NCI-H1436 treated with DMSO at 0.1 percent for 48 hours (cell line): ENCODE measurements at places on chromosomes 16 and 17.

DNA sequence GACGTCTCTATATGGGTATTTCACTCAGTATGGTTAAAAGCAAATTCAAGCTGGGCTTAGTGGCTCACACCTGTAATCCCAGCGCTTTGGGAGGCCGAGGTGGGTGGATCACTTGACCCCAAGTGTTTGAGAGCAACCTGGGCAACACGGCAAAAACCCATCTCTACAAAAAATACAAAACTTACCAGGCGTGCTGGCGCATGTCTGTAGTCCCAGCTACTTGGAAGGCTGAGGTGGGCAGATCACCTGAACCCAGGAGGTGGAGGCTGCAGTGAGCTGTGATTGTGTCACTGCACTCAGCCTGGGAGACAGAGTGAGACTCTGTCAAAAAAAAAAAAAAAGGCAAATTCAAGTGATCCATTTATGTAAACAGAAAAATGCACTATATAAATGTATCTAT is 1.3 kb upstream of the TNFRSF17 start:
- DNase-seq = no peak

- DNase-seq = no peak
Observed at GRCh38 chr16:82157836-82158235, 12.2 kb downstream of the MPHOSPH6 start.

DNA sequence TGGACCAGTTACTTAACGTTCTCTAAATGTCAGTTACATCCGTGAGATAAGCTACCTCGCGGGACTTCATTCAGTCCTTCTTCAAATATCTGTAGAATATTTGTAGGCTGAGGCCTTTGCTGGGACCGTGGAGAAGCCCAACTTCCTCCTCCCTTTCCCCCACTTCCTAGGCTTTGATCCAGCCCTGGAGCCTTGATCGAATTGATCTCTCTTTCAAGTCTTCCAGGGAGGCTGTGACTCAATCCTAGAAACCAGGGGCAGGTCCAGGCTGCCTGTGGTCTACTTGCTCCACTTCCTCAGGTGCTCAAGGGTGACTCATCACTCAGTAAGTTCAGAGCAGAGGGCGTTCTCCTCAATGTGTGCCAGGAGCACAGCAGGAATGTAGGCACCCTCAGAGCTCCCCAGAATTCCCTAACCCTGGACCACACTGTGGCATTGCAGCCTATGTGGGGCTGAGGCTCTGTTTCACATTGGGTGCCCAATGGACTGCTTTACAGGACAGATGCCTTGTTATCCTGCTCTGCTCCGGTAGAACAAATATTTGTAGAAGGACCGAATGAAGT is 11.2 kb upstream of the CEP20 start:
- no peak for DNase-seq

DNA sequence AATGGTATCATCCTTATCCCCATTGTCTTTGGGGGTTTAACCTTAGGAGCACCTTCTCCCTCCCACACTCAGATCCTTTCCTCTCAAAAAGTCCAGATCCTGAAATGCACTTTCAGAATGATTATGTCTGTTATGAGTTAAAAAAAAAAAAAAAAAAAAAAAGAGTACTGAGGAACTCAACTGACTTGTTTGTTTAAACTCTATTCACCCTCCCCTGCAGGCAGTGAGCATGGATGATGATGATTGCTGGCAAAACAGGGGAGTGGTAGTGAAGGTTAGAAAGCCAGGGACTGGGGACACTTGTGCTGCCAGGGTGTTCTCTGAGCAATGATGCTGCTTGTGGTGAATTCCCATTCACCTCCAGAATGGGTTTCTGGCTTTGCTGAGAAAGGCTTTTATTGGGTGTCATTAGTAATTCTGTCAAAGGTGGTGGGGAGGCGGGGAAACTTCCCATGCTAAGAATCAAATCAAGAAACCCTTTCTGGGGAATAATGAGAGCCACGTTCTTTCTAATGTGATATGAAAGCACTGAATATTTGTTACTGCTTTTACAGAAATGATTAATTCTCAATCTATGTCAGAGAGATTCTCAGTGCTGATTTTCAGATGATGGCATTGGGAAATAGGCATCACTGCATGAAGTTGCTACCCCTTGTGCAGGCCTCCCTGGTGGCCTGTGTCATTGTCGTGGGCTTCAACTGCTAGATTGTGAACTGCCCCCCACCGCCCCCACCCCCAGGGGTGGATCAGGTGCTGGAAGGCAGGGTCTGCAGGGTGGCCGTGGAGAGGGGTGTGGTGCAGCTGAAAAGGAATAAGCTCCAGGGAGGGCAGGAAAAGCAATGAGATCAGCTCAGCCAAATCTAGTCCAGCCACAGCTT is 14.1 kb downstream of the CCL4 start:
- DNase-seq = no peak

DNA sequence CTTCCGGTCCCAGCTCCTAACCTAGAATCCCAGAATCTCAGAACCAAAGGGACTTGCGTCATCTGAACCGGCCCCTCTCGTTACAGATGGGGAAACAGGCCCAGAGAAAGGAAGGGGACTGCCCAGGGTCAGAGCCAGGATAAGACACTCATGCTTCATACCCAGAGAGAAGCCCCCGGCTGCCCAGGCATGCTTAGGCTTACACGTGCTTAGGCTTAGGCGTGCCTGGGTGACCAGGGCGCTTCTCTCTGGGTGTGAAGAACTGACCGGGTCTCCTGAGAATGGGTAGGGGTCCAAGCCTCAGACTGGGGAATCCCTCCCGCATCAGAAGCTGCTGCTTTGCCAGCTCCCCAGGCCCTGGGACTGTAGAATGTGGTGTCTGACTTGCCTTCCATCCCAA is 29.9 kb upstream of the DNAI2 start:
- DNase-seq = no peak

GRCh38 chr17:17229416-17230384 is 7.3 kb downstream of the FLCN start:
- DNase-seq = no peak

- peak; percentile 35 for DNase-seq
Observed at GRCh38 chr17:42920922-42921321, 20.3 kb downstream of the G6PC1 start.

GRCh38 chr17:19750835-19751234 is 2.7 kb upstream of the ALDH3A1 start:
- no peak for DNase-seq

- DNase-seq = no peak
Observed at GRCh38 chr16:86651013-86651627, 72.8 kb downstream of the FOXL1 start.

DNA sequence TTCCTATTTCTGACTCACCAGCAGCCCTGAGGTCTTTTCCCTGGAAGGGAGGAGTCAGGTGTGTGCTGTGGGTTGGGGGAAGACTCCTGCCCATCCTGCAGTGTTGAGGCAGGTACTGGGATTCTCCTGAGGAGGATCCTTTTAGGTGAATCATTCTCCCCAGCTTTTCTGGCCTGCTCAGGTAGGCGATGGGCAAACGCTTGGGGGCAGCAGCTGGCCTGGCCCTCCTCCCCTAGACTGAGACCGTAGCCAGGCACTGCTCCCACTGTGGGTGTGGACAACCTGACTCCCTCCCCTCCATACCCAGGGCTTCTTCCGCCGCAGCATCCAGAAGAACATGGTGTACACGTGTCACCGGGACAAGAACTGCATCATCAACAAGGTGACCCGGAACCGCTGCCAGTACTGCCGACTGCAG is 15.1 kb downstream of the GJD3 start:
- no peak for DNase-seq
